CD4-positive, alpha-beta T cell treated with Interleukin-15 for 4 hours (primary cell): ENCODE measurements at places on chromosomes 13 and 19.

DNA sequence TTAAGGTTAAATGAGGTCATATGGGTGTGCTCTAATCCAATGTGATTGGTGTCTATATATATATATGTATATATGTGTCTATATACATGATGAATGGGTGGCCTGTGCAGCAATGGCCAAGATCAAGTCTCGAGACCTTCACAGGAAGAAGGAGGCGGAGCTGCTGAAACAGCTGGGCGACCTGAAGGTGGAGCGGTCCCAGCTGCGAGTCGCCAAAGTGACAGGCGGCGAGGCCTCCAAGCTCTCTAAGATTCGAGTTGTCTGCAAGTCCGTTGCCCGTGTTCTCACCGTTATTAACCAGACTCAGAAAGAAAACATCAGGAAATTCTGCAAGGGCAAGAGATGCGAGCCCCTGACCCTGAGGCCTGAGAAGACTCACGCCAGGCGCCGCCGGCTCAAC lies 109.8 kb downstream of the EFNB2 start:
- DNase-seq = no peak

DNA sequence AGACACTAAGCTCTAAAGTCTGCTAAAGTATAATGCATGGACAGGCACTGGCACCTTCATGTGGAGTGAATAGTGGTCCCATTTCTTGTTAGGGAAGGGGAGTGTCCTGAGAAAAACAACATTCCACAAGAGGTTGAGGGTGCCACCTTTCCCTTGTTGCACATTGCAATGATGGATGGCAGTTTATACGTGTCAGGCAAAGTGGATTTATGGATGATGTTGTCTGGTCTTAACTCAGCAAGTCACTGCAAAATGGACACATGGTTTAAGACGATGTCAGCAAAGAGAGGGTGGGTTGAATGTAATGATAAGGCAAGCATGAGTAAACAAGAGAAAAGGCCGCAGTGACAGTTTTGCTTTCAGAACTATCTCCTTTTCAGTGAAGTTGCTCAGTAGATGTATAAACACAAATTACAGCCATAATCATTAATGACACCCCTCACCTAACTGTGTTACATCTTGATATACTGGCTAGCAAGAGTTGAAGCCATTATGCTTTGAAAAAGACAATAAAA lies 19.6 kb upstream of the CBY2 start:
- DNase-seq = no peak

DNA sequence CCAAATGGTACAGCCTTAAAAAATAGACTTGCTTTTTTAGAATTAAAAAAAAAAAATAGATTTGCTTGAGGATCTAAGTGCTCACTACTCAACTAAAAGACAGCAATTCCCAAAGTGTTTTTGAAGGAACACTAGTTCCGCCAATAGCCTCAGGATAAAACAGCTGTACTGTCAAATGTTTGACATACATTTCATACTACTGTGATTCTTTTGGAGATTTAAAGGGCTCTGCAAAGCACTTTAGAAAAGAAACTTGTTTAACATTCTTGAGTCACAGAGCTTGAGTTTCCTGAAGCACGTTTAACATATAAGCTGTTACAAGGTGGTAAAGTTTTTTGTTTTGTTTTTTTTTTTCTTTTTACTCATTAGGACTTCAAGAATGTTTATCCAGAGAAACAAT lies 23.1 kb upstream of the KLF5 start:
- no peak for DNase-seq

- DNase-seq = no peak
Observed at GRCh38 chr19:56639217-56639616, 3.7 kb upstream of the SMIM17 start.

DNA sequence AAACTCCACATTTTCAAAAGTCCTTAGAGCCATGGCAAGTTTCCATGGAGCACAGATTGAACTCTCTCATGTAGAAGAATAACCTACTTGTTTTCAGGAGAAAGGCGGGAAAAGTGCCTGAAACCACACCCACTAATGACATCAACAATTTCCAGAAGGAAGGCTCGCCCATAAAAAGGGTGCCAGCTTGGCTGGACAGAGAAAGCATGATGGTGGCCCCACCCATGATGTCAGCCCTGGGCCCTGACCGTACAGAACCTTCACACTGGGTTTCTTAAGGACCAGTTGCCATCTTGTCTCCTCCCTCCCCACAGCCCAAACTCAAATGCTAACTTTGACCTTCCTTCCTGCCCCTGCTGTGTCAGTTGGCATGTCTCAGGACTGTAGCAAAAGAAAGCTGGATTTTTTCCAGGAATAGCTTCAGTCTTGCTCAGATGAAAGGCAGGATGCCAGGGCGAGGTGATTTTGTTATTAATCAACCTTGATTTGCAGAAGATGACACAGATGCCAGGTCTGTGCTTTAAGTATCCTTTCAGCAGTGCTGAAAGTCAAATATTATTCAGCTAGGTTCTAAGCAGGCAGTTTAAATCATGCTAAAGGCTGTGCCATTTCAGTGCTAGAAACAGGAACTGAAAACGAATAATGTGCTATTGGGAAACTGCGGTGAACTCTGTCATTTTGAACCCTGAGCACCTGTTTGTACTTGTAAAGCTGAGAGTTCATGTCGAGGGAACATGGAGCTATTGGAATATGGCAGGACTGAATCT lies 89.5 kb upstream of the RFC3 start:
- DNase-seq = no peak

DNA sequence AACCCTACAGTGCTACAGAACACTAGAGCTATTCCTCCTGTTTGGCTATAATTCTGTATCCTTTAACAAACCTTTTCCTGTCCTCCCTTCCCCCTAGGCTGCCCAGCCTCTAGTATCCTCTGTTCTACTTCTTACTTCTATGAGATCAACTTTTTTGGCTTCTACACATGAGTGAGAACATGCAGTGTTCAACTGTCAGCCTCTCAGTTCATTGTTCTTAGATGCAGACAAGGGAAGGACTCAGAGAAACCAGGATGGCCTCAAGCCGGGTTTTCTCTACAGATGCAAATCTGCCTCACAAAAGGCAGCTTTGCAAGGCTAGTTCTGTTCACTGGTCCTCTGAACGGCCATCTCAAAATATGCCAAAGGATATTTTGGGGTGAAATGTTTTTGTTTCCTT lies 18.4 kb downstream of the AMER2 start:
- DNase-seq = no peak

DNA sequence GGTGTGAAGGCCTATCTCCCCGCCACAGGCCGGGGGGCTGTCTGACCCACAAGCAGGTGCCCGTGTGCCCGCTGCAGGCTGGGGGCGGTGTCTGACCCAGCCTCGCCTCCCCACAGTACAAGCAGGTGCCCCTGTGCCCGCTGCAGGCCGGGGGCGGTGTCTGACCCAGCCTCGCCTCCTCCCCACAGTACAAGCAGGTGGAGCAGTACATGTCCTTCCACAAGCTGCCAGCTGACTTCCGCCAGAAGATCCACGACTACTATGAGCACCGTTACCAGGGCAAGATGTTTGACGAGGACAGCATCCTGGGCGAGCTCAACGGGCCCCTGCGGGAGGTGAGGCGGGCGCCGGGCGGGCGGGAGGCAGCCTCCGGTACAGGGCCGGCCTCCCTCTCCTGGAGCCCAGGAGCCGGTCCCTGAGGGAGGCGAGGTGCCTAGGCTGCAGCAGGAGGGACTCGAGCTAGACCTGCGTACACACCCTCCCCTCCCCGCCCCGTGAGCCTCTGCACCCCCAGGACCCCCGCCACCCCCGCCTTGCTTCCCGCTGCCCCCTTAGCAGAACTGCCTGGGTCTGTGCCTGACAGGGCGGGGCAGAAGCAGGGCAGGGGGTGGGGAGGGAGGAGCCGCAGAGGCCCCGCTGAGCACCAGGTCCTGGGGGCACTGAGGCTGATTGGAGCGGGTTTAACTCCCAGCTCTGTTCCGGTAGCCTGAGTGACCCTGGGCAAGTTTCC lies 20.6 kb downstream of the HCN2 start:
- peak; percentile 51 for DNase-seq
